ENCODE measurements at places on chromosomes 7 and 10.

DNA sequence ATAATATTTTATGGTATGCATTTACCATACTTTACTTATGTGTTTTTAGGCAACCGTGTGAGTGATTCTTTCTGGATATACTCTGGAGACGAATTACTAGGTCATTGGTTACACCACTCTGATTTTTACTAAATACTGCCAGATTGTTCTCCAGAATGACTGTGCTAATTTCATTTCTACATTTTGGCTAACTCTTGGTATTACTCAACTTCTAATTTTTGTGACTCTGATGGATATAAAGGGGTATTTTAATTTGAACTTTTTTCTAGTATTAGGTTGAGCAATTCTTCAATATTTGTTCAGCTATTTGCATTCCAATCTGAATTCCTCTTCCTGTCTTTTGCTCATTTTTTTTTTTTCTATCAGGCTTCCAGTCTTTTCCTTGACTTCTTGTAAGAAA lies 223.6 kb downstream of the MDFIC start:
- DNase-seq = no peak

- no peak for DNase-seq
These were observed 135.7 kb downstream of the MAGI2 start for GRCh38 chr7:79317728-79318127.

GRCh38 chr10:100307684-100308083 lies 21.2 kb upstream of the BLOC1S2 start:
- no peak for DNase-seq

GRCh38 chr7:133139350-133139749 lies 57.5 kb upstream of the CHCHD3 start:
- no peak for DNase-seq

- no peak for DNase-seq
These were observed 687.3 kb downstream of the KCNMA1 start for GRCh38 chr10:76950354-76950753.

DNA sequence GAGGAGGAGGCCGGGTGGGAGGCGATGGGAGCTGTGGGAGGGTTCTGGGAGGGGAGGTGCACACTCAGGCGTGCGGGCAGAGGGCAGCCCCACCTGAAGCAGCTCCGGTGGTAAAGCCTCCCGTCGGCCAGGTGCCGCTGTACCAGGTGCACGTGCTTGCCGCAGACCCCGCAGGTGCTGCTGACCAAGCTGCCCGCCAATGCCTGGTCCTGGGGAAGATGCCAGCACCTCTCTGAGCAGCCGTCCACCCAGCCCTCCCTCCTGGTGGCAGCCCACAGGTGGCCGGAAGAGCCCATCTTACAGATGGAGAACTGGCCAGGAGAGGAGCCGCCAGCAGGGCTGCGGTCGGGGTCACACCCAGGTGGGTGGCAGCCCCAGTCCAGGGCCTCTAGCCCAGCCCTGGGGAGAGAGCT lies 12.6 kb downstream of the MICALL2 start:
- DNase-seq = no peak

- no peak for DNase-seq
These were observed at the start of gene COL26A1 for GRCh38 chr7:101362334-101363195. Gene COL26A1 (plus strand): TSS chr7:101362875. CDS start chr7:101363033, 158 bp downstream.

GRCh38 chr10:102796407-102797176 lies 40.6 kb downstream of the CYP17A1 start:
- peak; percentile 88 for DNase-seq

Data from lower leg skin (tissue), 4 donors.